Heart right ventricle (tissue), 16 donors: ENCODE measurements at places on chromosomes 2 and 18. TPM values are rescaled to one million over a fixed set of nuclear protein-coding genes. Genes with fewer than 3 reads are reported as not detected.

Gene DSG4
- not detected for polyA plus RNA-seq

Gene MSTN
- polyA plus RNA-seq, result 0.04 TPM

Gene EVX2
- not detected for polyA plus RNA-seq

Gene CCDC150
- 0.12 TPM for polyA plus RNA-seq

Gene SPIRE1
- polyA plus RNA-seq, result 10.8 TPM

Gene SOCS6
- polyA plus RNA-seq, result 7.6 TPM
